Astrocyte of the spinal cord (primary cell): ENCODE measurements at places on chromosomes 4 and X.

DNA sequence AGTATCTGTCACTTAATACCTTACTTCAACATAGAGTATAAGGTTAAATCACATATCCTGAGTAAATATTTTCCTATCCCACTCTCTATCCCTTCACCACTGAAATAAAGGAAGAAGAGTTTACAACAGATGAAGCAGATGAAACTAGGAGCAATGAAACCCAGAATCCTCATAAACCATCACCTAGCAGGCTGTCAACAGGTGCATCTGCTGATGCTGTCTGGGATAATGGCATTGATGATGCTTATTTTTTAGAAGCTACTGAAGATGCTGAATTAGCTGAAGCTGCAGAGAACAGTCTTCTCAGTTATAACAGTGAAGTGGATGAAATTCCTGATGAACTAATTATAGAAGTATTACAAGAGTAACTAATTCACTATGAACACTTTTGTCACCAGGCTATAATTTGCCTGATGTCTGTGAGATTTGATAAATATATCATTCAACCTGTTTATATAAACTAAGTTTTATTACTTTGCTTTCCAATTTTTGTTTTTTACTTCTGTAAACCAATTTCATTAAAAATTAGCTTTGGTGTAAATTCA lies 39.4 kb downstream of the CENPU start:
- no peak for DNase-seq

DNA sequence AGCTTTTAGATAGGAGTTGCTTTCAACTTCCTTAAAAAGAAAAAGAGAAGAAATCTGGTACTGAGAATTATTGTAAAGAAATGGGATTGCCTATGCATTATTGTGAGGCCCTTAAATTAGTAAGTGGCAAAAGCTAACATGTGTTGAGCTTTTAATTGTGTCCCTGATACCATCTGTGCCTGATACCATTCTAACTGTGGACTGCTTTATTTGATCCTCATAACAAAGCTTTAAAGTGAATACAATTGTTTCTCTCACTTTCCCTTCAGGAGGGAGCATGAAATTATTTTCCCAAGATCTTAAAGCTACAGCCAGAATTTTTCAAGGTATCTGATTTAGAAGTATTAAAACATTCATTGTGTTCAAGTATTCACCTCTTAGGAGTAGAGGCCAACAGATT lies 9.9 kb downstream of the KCTD8 start:
- DNase-seq: no peak

- peak; percentile 77 for DNase-seq
These were observed 58.6 kb downstream of the AREG start for GRCh38 chr4:74503580-74503979.

DNA sequence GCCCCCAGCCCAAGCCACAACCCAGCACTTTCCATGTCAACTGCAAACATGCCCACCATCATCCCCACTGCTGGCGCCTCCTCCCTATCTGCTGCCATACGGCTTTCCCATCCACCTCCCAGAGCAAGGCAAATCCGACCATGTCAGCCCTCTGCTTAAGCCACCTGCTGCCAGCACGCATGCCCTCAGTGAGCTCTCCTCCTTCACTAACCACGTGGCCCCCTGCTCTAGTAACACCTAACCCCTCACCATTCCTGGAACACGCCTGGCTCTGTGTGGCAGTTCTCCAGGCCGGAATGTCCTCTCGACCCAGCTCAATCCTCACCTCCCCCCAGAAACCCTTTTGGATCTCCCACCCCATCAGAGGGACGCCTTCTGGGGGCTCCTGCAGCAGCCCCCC lies 17.4 kb downstream of the BCAP31 start:
- no peak for DNase-seq

GRCh38 chr4:55546756-55547465 lies at the start of gene CLOCK:
TSS of gene CLOCK (minus strand) at chr4:55546909. CDS start at chr4:55482785, 64,124 bp downstream.
- DNase-seq: peak; percentile 92

GRCh38 chr4:155017426-155017825 lies 191.0 kb upstream of the NPY2R start:
- DNase-seq: no peak
